ENCODE measurements at places on chromosomes 1 and 21.

DNA sequence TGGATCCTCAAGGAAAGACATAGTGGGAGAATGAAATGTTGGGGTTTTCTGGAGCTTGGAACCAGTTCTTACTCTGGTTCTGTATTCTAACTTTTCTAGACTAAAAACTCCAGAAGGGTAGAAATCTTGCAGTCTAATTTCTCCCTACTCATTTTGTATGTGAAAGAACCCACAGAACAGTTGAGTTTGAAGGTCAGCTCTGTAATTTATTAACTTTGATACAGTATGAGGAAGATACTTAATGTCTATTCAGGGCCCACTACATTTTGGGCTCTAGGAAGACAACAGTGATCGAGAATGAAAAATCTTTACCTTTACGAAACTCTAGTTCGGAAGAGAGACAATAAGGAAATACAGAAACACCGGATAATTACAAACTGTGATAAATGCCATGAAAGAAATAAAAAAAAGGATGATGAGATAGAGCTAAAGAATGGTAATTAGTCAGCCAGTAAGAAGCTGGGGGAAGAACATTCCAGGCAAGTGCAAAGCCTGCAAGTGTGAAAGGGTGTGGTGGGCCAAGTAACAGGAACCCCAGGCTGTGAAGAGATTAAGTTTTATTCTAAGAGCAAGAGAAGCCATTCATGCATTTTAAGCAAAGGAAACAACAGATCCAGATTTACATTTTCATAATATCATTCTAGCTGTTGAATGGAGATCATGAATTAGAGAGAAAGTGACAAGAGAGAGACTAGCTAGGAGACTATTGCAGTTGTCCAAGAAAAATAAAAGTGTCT, 159.9 kb upstream of the HMCN1 start:
- DNase-seq: no peak

DNA sequence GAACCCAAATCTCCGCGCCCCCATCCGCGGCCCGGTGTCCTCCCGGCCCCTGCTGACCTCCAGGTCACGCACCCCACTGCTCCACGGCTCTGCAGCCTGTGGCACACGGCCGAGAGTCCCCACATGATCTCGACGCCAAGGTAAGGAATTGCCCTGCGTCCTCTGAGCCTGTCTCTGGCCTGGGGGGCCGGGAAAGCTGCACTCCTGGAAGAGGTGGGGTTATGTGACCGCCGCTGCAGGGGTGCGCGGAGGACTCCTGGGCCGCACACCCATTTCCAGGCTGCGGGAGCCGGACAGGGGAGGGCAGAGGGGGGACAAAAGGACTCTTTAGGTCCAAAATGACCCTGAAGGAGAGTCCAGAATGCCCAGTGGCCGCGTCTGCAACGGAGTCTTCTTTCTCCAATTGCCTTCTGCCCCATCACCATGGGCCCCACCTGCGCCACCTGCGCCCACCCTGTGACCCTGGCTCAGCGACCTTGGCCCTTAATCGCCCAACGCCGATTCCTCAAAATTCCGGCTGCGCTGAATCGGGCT, 997 bp upstream of the SIM2 start:
- DNase-seq: no peak

DNA sequence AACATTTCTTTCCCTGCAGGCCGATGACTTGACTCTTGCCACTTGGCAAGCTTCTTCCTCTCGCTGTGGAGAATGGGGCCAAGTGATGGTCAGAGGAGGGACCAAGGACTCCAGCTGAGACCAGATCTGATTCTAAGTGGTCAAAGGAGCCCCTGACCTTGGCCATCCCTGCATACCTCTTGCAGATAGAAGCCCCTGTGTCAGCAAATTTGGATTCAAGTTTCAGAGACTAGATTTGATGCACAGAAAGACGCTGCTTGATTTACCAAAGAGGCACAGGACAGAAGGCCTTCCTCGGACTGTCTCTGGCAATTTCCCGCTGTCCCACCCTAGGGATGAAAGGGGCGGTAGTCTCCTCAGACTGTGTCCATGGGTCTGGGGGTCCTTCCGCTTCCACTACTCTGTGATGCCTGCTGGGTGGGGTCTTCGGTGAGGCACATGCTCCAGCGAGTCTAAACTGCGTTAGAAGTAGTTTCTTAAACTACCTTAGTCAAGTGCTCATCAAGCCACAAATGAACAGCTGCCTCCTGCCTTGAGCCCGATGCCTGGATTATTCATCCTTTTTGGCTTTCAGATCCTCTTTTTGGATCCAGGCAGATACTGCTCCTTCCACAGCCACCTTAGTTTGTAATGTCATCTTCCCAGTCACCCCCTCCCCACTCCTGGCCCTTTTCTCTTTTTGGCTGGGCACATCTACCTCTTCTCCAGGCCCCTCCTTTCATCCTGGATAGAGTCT, 31.8 kb upstream of the RBM15 start:
- no peak for DNase-seq

DNA sequence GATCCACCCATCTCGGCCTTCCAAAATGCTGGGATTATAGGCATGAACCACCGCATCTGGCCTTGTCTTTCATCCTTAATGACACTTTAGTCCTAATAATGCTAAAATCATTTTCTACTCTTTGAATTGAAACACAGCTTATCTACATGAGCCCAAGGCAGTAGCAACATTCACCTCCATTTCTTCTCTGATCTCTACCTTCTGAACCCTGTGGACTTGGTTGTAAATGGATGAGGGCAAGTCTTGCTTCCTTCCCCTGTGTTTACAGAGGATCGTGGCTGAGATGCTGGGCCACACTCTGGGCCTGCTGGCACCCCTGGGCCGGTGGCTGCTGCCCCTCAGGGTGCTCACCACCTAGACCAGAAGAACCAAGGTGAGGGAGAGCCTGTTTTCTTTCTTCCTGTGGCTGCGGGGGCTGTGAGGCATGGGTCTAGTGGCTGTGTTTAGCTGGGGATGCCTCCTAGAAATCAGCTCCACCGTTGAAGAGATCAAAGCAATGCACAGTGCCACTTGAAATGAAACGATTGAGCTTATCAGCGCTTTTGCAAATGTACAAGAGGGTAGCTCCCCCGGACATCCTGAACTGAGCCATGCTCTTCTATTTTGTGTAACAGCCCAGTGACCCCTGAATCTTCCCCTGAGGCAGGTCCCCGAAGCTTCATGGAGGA, 32.2 kb upstream of the LGALS8 start:
- DNase-seq: no peak

DNA sequence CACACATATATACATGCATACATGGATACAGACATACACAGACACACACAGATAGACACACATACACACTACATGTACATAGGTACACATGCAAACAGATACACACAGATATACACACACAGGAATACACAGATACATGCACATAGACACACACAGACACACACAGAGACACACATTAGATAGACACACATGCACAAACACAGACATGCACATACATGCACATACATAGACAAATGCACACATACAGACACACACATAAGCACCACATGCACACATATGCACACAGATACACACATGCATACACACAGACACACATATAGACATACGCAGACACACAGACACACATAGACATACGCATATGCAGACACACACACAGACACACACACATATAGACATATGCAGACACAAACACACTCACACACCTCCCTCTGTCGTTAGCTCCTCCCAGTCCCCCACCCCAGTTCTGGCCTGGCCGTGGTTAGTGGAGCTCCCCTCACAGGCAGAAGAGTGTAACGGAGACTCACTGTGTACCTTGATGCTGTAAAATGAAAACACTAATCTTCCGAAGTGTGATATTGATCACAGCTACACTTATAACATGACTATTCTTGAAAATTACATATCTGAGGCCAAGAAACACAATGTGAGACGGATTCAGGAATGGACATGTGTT, 7.6 kb downstream of the UBASH3A start:
- no peak for DNase-seq

- no peak for DNase-seq
Measured at GRCh38 chr1:37325010-37325409, 149.4 kb upstream of the ZC3H12A start.

- no peak for DNase-seq
Measured at GRCh38 chr1:97243973-97244560, 522.5 kb downstream of the PTBP2 start.

- no peak for DNase-seq
Measured at GRCh38 chr1:183304440-183305107, 113.6 kb downstream of the NMNAT2 start.

DNA sequence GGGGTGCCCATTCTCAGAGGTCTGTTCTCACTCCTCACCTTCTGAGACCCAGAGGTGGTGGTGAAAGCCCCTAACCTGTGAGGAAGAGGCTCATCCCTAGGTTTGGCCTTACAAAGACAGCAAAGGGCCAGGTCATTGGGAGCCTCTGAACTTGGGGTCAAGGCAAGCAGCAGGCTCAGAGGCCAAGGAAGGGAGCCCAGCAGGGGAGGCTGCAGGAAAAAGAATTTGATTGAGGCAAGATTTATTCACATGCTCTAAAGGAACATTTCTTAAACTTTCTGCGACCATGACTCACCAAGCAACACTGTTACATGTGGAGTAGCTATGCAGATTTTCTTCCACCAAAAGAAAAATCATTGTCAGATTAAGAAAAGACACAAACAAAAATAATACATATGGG, 132.5 kb upstream of the SYT6 start:
- DNase-seq: no peak

DNA sequence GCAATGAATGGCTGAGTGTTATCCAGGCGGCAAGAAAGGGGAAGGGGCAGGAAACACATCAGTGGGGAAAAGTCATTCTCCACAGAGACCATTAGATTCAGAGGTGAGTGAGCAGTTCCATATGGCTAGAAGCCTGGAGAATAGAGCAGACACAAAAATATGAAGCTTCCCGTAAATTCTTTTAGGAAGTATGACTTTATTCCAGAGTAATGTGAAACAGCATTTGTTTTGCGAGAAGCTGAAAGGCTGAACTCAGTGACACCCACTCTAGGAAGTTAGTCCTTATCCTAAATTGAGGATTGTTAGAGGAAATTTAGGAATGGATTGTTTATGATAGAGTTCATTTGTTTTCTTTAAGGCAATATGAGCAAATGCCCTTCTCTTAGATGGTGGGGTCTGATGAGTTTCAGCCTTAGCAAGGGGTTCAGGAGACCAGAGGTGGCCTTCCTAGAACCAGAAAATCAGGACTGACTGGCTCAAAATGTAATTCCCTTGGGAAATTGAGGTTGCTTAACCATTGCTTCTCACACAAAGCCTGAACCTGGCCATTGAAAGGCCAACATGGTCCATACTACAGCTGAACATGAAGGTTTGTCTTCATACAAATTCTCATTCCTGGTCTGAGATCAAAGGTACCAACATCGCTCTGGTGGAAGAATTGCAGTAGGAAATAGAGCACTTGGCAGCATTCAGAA, 167.5 kb downstream of the TPR start:
- DNase-seq: no peak

DNA sequence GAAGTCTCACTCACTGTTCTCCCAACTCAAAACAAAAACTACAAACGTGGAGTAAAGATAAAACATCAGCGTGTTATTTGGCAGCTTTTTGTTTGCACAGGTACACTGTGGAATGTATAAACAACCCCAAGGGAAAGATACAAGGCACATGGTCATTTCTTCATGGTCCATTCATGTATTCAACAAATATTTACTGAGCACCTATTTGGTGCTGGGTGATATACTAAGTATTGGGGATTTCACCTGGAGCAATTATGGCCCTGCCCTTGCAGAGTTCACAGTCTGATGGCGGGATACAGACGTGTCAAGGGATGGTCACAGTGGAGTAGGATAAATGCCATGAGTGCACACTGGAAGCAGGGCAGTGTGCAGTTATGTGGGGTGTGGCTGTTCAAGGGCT, 136.1 kb downstream of the SPATA46 start:
- no peak for DNase-seq

DNA sequence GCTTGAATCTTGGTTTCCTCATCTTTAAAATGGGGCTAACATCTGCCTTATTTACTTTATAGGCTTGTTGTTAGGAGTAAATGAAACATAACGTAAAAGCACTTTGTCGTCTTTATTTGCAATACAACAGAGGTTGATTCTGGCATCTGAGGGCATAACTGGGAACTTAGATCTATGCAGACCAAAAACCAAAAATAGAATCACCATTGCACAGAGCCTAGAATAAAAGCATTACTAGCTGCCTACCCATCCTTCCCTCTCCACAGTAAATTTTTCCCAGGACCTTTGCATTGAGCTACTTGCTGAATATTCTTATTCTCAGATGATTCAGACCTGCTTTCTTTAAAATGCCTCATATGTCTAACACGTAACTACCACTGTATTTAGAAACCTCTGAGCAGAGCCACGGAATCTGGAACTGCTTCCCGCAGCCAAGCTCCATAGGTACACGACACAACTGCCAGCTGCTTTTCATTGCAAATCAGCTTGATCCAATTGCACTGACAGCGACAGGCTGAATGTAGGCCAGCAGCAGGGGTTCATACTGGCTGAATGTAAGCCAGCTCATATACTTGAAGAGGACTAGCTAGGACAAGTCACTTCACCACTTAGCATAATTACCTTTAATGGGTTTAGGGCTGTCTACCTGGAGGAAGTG, 33.2 kb upstream of the SERBP1 start:
- DNase-seq: no peak

- DNase-seq: no peak
Measured at GRCh38 chr21:32302560-32302959, 3.9 kb downstream of the MRAP start.

DNA sequence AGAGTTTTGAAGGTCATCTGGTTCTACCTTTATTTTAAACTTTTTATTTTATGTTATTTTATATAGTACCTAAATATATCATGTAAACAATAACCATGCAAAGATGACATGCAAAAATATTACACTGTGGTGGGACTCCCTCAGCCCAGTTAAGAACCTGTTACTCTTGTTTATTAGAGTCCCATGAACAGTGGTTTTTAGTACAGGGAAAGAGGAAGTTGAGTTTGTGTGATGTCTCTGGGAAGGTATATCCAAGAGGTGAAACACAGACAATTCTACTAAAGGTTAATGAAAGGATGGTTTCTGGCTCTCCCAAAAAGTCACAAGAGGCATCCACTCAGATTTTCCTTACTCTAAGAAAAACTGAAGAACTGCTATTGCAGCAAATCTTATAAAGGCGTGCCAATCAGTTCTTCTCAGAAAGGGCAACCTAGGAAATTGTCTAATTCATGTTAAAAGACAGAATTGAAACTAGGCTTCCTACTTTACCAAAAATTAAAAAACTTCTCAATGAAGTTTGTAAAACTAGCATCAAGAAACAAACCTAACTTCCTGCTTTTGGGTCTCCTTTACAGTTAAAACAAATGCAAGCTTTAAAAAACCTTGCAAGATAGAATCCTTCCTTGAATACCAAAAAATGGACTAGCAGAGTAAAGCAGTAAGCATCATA, 19.9 kb downstream of the GFI1 start:
- DNase-seq: no peak

GRCh38 chr1:118933051-118933781, 54.9 kb downstream of the TBX15 start:
- no peak for DNase-seq

- DNase-seq: no peak
Measured at GRCh38 chr21:29172282-29172681, 41.8 kb downstream of the MAP3K7CL start.

- DNase-seq: no peak
Measured at GRCh38 chr1:10723317-10723716, 73.1 kb downstream of the CASZ1 start.

Measured in left ventricle myocardium inferior (tissue), 1 donor.